Gastrocnemius medialis (tissue), 4 donors: ENCODE measurements at places on chromosomes 7 and 10. TPM values are rescaled to one million over a fixed set of nuclear protein-coding genes. Genes with fewer than 3 reads are reported as not detected.
A peak's percentile ranks its signal among the peaks of the same experiment; 100 is the strongest.

DNA sequence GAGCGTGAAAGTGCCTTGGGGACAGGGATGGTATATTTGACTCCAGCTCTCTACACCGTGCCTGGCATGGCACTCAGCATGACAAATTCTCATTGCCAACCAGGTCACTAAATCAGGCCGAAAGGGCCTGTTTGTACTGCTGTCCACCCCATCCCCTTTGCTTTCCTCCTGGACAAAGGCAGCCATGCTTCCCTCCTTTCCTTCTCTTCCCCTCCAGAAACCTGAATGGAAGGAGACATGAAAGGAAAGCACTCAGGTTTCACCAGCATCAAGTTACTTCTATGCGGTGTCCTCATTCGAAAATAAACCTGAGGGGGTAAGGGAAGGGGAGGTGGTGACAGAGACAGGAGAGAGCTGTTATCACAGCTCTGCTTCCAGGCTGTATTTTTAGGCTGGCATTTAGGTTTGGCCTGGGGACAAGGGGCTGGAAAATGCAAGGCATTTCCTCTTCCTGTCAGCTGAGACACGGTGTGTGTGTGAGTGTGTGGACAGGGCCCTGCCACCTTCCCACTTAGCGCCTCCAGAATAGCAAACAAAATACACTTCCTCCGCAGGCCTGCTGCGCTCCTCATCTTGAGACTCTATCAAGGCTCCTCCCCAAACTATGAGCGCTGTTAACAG lies 79.9 kb upstream of the COL13A1 start:
- peaks cover 15% of the 10 kb centered on the region for H3K4me1 ChIP-seq
- H3K27me3 ChIP-seq, result no peaks in the 10 kb centered on the region
- H3K4me3 ChIP-seq, result no peak overlapping the region
- peak overlapping the region; percentile 81 for H3K27ac ChIP-seq

GRCh38 chr7:1539882-1540775 lies 9.6 kb downstream of the MAFK start:
- H3K36me3 ChIP-seq, result no peaks in the 10 kb centered on the region
- peak overlapping the region; percentile 100 for H3K27ac ChIP-seq
- H3K4me3 ChIP-seq, result no peak overlapping the region
- DNase-seq, result no peak
- peaks cover 32% of the 10 kb centered on the region for H3K4me1 ChIP-seq
- H3K27me3 ChIP-seq, result no peaks in the 10 kb centered on the region

GRCh38 chr7:125899577-125899976 lies 970.0 kb upstream of the POT1 start:
- no peak overlapping the region for H3K27ac ChIP-seq
- DNase-seq, result no peak
- H3K27me3 ChIP-seq, result no peaks in the 10 kb centered on the region
- H3K36me3 ChIP-seq, result no peaks in the 10 kb centered on the region
- H3K4me3 ChIP-seq, result no peak overlapping the region

- H3K4me3 ChIP-seq, result no peak overlapping the region
- no peak for DNase-seq
- no peaks in the 10 kb centered on the region for H3K4me1 ChIP-seq
Measured at GRCh38 chr7:131722371-131722770, 165.9 kb upstream of the PODXL start.

GRCh38 chr10:49296836-49297235 lies 2.1 kb upstream of the C10orf71 start:
- peak overlapping the region; percentile 96 for H3K27ac ChIP-seq
- H3K36me3 ChIP-seq, result no peaks in the 10 kb centered on the region
- no peaks in the 10 kb centered on the region for H3K27me3 ChIP-seq

DNA sequence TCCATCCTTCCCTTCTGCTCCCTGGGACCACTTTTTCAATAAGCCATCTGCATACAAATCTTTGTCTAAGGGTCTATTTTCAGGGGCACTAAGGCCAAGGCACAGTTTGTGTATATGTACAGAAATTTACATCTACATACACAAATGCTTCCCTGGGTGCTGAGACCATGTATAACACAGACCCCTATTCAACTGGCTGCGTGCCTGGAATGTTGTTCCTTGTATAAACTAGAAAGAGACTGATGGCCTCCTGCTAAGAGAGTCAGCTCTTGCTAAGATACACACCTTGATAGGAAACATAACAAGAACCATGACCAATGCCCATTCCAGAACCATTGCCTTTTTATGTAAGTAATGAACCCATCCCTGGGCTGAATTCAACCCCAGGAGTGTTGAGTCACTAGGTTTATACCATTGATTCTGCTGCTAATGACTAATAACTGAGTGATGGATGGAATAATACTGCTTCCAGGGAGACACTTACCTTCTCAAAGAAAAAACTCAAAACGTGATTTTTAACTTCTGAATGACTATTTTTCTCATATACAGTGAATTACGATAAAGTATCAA lies 290.7 kb downstream of the FGFR2 start:
- H3K36me3 ChIP-seq, result no peaks in the 10 kb centered on the region
- H3K27ac ChIP-seq, result no peak overlapping the region
- no peak for DNase-seq
- no peaks in the 10 kb centered on the region for H3K27me3 ChIP-seq

GRCh38 chr10:98748298-98748697 lies 301.6 kb upstream of the HPS1 start:
- no peaks in the 10 kb centered on the region for H3K4me1 ChIP-seq
- H3K27me3 ChIP-seq, result no peaks in the 10 kb centered on the region
- H3K36me3 ChIP-seq, result no peaks in the 10 kb centered on the region
- no peak overlapping the region for H3K4me3 ChIP-seq
- DNase-seq, result no peak
- no peak overlapping the region for H3K27ac ChIP-seq

DNA sequence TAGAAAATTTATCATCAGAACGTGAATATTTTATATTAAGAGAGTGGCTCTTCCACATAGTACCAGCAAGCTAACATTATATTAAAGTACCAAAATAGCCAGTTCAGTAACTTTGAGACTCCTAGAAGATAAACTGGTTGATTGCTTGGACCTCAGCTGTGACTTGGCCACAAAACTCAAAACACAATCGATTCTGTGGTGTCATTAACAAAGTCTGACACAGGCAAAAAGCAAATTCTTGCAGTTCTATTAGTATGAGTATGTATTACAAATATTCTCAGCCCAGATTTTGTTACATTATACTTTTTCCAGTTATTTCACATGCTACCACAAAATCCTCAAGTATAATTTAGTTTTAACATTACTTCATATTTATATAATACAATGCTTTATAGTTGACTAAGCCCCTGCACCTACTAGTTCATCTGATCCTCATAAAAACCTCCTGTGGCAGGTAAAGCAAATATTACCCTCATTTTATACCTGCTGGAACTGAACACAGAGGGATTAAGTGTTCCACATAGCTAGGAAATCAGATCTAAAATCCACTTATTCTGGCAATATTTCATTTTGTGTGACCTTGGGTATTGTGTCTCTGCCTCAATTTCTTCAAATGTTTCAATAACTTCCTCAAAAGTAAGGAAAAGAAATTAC lies 279.9 kb upstream of the MKLN1 start:
- no peak overlapping the region for H3K4me3 ChIP-seq
- no peaks in the 10 kb centered on the region for H3K27me3 ChIP-seq
- DNase-seq, result no peak
- peaks cover 3% of the 10 kb centered on the region for H3K36me3 ChIP-seq

GRCh38 chr10:57008189-57008588 lies 647.1 kb upstream of the ZWINT start:
- no peak overlapping the region for H3K4me3 ChIP-seq
- no peaks in the 10 kb centered on the region for H3K36me3 ChIP-seq
- no peak for DNase-seq

DNA sequence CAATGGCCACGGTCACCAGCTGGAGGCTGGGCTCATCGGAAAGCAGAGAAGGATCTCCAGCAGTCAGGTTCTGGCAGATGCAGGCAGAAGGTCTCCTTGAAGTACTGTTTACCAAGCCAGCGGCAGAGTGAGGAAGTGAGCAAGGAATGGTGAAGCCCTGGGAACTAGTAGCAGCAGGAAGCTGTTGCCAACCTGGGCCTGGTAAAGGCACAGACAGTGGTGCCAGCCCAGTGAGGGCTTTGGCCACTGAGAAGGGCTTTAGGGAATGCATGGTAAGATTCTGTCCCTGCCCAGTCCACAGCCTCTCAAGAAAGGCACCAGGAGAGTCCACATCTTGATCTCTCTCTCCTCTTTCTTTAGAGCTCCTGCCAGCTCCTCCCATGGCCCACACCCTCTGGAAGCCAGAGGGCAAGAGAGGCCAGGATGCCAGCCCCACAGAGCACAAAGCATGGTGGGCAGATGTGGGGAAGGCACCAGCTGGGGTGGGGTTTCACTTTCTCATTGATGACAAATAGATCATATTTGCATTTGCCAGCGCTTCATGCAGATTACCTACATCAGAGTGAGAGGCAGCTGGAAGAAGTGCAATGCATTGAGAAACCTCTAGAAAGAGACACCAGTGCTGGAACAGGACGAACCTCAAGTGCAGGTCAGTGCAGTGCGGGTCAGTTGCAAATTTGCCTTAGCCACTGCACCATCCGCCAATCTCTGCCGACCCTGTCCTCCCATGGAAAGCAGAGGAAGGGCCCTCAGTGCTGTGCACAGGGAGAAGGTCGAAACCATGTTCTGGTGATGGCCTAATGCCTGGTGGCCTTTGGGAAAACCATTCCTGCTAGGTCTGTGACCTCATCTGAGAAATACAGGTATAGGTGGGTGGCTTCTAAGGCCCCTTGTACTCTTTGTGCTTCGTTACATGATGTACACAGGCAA lies 667.8 kb upstream of the MKI67 start:
- no peaks in the 10 kb centered on the region for H3K36me3 ChIP-seq
- H3K27me3 ChIP-seq, result no peaks in the 10 kb centered on the region
- H3K27ac ChIP-seq, result no peak overlapping the region
- H3K4me3 ChIP-seq, result no peak overlapping the region

DNA sequence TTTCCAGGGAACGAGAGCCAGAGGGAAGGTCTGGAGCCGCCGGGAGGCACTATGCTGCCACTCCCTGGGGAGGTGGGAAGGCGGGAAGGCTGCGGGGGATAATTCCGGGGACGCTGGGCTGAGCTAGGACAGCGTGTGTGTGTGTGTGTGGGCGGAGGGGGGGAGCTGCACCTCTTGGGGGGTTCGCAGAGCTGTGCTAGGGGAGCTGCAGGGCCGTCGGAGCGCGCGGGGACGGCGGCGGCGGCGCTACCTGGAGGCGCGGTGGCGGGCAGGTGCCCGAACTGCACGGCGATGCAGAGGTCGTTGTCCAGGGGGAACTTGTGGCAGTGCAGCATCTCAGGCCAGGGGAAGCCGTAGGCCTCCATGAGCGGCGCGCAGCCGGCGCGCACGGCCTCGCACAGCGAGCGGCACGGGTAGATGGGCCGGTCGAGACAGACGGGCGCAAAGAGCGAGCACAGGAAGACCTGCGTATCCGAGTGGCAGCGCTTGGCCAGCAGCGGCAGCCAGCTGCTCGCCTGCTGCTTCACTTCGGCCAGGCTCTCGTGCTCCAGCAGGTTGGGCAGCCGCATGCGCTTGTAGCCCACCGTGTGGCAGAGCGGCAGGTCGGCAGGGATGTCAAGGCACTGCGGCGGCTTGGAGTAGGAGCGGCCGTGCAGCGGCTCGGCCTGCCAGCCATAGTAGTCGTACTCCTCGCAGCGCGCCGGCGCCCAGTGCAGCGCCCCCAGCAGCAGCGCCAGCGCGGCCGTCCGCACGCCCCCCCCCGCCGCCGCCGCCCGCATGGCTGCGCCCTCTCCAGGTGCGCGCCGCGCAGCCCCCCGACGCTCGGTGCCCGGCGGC lies 526 bp downstream of the SFRP5 start:
- H3K36me3 ChIP-seq, result no peaks in the 10 kb centered on the region
- no peak for DNase-seq
- peaks cover 24% of the 10 kb centered on the region for H3K27me3 ChIP-seq
- no peaks in the 10 kb centered on the region for H3K4me1 ChIP-seq

DNA sequence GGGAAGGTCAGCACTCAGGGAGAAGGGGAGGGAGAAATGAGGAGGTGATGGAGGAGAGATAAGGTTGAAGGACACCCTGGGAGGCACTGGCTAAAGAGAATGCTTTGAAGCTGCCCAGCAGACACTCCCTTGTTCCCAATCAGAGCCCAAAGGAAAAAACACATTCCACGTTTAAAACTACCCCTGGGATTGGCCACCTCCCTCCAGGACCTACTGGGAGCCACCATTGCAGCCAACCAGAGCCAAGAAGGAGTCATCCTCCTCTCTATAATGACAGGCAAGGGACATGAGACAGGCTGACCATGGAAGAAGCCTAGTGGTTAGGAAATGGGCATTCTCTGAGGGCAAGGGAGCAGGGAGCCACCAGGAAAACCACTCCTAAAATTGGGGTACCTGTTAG lies 43.8 kb downstream of the MYO1G start:
- H3K36me3 ChIP-seq, result no peaks in the 10 kb centered on the region
- H3K27ac ChIP-seq, result no peak overlapping the region
- no peak overlapping the region for H3K4me3 ChIP-seq
- H3K27me3 ChIP-seq, result peaks cover 5% of the 10 kb centered on the region

GRCh38 chr10:71573562-71574518 lies 145.7 kb downstream of the C10orf105 start:
- DNase-seq, result no peak
- H3K36me3 ChIP-seq, result no peaks in the 10 kb centered on the region
- H3K27me3 ChIP-seq, result no peaks in the 10 kb centered on the region
- H3K4me3 ChIP-seq, result no peak overlapping the region
- no peak overlapping the region for H3K27ac ChIP-seq

DNA sequence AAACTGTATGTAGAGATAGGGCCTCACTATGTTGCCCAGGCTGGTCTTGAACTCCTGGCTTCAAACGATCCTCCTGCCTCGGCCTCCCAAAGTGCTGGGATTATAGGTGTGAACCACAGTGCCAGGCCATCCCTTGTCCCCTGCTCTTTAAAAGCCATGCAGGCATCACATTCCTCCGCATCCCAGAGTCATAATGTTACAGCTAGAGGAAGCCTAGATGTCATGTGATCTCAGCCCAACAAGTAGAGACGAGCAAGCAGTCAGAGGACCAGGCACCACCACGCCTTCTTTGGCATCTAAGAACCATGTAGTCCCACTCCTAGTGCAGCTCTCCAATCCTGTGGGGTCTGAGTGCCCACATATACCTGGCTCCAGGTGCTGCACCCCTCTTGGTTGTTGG lies 13.1 kb downstream of the PODXL start:
- H3K27ac ChIP-seq, result peak overlapping the region; percentile 78
- H3K4me1 ChIP-seq, result peaks cover 43% of the 10 kb centered on the region
- no peaks in the 10 kb centered on the region for H3K27me3 ChIP-seq
- DNase-seq, result no peak

- peak overlapping the region; percentile 27 for H3K27ac ChIP-seq
- no peaks in the 10 kb centered on the region for H3K27me3 ChIP-seq
- no peak overlapping the region for H3K4me3 ChIP-seq
- no peak for DNase-seq
- H3K36me3 ChIP-seq, result no peaks in the 10 kb centered on the region
Measured at GRCh38 chr7:140596519-140597427, 43.8 kb downstream of the DENND2A start.

Gene PLPP4
- total RNA-seq, result not detected

Gene TYW1B
- 2.5 TPM for total RNA-seq

Gene FEZF1
- not detected for total RNA-seq
